ENCODE measurements at places on chromosomes 5 and 9.

DNA sequence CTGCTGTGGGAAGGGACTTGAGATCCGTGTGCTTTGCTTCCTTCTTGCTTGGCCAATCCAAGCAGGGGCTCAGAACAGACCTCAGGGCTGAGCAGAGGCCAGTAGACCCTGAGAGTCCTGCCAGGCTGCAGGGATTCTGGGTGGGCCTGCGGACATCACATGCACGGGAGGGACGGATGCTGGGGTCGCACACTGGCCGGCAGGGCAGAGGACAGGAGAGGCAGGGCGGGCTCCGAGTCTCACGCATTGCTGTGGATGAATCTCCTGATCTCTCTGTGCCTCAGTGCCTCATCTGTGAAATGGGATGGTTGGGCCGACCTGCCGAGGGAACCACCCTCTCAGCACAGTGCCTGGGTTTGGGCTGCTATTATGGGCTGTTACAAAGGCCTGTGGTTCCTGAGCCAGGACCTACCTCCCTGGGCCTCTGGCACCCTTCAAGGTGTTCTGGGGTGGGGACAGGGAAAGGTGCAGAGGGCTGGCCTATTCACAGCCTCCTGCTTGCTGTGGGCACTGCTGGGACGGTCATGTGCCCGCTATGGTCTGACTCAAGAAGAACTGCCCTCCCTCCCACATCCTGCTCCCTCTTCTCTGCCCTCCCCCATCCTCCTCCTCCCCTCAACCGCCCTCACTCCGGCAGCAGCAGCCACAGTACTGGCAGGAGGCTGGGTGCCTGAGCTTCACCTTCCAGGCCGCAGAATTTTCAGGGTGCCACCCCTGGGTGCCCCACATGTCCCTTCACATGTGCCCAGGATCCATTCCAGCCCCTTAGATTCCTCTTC is 43.3 kb downstream of the NCS1 start:
- DNase-seq = no peak

DNA sequence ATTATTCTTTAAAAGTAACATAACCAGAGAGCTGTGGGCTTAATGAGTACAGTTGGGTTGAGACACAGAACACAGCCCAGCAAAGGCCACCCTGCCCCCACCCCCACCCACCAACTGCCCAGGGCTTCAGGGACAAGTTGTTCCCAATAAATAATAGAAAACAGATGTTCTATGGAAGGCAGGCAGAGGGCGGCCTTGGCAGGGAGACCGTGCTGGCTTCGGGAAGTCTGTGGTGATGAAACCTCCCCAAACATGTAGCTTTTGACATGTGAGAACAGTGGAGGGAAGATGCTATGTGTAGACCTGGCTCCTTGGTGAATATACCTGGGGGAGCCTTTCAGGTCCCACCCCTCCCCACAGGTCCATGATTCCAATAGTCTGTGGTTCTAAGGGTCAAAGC is 10.0 kb downstream of the TRAF1 start:
- DNase-seq = no peak

GRCh38 chr5:23367874-23368273 is 139.5 kb upstream of the PRDM9 start:
- DNase-seq = no peak

- no peak for DNase-seq
Observed at GRCh38 chr5:53161876-53162275, 52.3 kb upstream of the MOCS2 start.

- no peak for DNase-seq
Observed at GRCh38 chr9:75033791-75034473, 5.8 kb upstream of the CARNMT1 start.

DNA sequence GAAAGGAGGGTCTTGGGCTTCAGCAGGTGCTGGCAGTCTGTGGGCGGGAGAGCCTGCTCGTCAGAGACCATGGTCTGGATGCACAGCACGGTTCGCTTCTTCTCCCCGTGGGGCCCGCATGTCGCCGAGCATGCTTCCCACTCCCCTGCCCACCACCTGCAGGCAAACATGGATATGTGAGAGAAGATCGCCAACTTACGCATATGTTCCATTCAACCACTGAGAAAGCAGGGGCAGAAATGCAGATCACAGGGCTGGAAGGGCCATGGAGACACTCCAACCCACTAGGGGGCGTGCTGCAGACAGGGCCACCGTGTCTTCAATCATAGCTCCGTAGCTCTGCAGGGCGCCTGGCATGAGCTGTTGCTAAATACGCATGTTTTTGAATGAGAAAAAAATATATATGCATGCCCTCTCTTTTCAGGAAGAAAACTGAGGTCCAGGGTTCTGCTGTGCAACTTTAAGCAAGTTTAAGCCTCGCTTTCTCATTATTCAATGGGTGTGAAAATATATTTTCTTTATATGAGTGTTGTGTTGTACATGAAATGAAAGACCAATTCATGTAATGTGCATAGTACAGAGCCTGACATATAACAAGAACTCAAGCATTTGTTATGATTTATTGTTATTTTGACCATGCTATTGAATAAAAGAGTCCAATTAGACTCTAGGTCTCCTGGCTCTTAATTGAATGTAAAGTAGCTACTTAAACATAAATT is 148.0 kb downstream of the TARS1 start:
- peak; percentile 0 for DNase-seq

DNA sequence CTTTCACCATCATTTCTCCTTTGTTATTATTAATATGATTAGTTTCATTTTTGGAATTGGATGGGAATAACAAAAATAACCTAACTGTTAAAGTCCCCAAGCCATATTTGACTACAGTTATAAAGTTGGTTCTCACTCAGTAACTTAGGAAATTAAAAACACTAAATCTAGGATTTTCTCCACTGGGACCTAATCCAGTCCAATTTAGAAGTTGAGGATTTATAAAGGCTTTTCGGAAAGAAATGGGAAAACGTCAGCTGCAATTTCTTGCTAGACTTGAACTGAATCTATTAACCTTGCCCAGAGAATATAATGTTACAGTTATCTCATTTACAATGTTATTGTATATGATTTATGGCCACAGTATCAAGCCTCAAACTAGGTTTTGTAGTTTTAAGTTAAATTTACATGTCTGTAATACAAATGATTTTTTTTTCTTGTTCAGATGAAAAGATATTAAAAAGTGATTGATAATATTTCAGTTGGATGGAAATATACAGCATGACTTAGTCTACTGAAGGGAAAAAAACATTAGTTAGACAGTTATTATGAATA is 524.3 kb upstream of the GRAMD2B start:
- DNase-seq = no peak

GRCh38 chr9:22010866-22011625 is 1.9 kb upstream of the CDKN2B start:
- DNase-seq = no peak

- no peak for DNase-seq
Observed at GRCh38 chr5:32639943-32640342, 54.6 kb downstream of the SUB1 start.

GRCh38 chr5:170809551-170809950 is 26.0 kb downstream of the GABRP start:
- no peak for DNase-seq

DNA sequence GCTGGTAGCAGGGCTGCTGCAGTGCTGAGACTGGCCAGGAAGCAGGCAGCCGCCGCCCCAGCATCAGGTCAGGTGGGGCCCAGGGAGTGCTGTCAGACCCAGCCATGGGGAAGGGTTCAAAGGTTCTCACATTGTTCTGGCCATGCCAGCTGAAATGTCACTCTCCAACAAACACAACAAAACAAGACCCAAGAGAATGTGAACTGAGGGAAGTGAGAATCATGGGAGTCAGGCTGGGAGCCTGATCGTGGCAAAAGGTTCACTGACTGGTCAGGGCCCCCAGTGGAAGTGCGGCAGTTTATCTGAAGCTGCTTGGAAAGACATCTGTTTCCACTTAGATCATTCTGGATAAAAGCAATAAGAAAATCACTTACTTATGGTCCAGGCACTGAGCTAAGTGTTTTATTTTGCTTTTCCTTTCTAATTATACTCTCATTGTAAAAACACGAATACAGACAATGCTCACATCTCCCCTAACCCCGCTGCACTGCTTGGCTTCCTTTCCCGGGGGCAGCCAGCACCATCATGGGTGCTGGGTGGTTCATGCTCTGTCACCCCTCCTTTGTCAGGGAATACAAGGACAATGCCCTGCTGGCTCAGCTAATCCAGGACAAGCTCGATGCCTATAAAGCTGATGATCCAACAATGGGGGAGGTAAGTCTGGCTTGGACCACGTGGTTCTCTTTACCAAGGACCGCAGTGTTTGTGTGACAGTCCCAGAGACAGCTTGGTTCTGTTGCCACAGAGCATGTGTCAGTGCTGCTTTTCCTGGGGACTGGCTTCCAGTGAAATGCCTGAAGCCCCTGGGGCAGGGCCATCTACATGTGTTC is 41.9 kb upstream of the CFAP157 start:
- no peak for DNase-seq

DNA sequence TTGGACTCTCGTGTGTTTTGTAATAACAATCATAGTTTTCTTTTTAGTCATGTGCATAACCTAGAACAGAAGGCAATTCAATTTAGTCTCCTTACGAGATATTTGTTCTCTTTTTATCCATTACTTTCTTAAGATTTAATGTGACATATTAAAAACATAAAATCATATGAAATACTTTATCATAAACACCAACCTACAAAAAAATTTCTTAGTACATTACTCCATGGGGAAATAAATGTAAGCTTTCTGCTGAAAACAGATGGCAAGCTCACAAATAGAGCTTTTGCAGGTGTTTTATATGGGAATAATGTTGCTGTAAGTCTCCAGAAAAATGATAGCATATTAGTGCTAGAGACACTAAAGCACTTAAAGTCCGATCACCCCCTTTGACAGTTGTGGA is 1035.2 kb upstream of the ARRDC3 start:
- no peak for DNase-seq

DNA sequence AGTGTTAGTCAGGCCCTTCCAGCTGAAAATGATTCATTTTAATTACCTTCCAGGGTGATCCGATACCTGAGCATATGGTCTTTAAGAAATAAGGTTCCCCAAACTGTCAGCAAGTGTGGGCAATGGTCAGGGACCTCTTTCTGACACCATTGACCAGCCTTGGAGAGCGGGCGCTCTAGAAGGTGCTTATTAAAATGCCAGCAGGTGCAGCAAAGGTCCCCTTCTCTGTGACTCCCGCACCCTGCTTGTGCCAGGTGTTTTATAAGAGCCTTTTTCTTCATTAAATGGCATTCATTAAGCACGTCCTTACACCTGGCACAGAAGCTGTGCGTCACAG is 85.3 kb downstream of the MVB12B start:
- no peak for DNase-seq

DNA sequence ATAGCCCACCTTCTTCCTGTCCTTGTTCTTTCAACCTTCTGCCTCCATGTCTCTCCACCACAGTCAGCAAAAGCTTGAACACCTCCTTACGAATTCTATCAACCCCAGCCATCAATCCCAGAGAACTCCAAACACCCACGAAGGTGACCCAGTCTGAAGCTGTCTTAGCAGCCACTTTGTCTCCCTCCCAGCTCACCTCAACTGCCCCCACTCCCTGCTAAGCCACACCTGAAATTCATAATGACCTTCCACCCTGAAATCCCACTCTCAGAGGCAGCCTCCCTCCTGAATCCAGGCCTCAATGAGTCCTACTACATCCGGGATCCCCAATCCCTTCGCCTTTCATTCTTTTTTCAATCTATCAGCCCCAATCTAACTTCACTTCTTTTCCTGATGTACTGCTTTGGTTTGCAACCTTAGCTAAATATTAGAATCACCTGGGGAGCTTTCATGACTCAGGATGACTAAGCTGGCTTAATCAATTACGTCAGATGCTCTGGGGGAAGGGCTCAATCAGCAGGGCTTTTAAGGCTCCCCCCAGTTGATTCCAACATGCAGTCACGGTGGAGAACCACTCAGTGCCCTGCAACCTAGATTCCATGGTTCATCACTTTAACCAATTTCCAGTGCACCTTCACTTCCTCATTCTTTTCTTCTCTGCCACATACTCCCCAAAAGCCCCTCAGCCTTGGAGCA is 32.2 kb downstream of the BHMT start:
- DNase-seq = no peak

DNA sequence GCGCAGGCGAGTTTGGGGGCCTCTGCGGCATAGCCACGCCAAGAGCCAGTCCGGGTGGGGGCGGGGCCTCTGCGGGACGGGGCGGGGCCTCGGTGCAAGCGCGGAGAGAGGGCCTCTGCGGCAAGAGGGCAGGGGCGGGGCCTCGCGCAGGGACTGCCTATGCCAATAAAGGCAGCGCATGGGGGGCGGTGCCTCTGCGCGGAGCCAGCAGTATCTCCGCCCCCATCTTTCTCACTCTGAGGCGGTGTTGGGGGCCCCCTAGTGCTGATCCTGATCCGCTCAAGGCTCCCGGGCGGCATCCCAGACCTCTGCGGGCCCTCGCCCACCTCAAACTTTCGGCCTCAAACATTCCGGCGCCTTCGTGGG is 9.2 kb upstream of the GPRIN1 start:
- DNase-seq = peak; percentile 43

DNA sequence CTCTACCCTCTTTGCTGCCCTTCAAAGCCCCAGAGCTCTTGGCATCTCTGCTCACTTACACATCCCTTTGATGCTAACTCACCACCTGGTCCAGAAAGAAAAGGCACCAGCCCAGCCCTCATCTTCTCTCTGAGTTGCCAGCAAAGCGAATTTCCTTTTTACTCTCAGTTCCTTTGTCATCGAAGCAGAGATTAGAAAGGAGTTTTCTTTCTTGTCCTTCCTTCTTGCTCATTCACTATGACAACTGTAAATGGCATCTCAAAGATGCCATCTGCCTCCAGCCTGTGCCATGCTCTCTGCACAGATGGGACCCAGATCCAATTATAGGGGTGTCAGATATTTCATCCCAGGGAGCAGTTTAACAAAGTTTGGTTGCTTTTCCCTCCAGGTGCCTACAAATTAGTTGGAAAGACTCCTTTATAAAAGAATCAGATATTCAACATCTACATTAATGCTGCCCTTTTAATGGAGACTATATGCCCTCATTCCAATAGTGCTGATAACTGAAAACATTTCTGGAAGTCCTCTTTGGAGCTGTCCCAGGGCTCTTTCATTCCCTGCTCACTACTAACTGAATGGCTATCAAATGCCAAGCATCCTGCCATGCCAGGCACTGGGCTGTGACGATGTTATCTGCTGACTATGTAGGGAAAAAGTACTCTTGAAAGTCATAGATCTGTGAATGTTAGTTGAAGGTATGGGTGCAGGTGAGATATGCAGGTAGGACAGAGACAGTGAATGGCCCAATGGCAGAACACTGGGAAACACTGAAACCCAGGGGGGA is 58.9 kb downstream of the SUSD1 start:
- DNase-seq = no peak

GRCh38 chr9:115104908-115105307 is 13.0 kb downstream of the TNC start:
- DNase-seq = no peak

DNA sequence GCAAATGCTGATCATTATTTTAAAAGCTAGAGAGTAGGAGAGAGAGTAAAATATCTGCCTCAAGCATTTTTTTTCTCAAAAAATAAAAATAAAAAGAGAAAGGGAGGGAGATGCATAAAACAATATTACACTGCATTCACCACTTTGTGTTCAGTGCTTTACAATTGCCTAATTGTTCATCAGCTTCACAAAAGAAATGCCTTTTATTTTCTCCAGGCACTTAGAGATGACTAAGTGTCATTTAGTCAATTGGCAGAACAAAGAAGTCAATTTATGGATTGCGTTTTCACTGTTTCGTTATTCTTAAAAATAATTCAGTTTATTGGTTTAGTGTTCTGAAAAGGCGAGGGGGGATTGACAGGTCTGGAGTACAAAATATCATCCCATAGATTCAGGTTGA is 232.5 kb upstream of the CCNH start:
- DNase-seq = no peak

- DNase-seq = peak; percentile 36
Observed at GRCh38 chr9:36486933-36487481, 85.7 kb upstream of the MELK start.
